NB4 (cell line): ENCODE measurements at places on chromosomes 13 and 19.

DNA sequence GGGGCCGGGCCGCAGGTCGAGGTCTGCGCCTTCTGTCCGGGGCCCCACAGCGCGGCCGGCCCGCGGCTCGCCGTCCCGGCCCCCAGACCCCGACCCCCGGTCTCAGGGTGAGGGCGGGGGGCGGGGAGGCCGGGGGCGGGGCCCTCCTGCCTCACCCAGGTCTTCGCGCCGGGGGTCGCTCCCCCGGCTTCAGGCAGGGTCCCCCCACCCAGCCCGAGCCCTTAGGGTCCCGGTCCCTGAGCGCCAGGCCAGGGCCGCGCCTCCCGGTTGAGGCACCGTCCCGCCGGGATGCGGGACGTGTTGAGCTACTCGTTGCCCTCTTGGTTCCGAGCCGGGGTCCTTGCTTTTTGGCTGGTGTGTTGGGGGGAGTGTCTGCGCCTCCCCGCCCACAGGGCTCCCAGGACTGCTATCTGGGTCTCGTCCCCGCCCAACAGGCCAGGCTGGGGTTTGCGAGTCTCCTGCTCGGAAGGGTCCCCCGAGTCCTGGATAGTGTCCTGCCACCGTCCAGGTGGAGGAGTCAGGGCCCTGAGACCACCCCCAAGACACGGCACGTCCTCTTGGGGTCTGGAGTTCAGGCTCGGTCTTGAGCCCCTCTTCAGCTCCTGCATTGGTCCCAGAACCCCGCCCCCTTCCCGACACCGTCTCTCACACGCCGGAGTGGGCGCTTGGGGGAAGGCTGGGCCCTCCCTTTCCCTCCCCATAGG is 452 bp downstream of the PIAS4 start:
- DNase-seq, result no peak

DNA sequence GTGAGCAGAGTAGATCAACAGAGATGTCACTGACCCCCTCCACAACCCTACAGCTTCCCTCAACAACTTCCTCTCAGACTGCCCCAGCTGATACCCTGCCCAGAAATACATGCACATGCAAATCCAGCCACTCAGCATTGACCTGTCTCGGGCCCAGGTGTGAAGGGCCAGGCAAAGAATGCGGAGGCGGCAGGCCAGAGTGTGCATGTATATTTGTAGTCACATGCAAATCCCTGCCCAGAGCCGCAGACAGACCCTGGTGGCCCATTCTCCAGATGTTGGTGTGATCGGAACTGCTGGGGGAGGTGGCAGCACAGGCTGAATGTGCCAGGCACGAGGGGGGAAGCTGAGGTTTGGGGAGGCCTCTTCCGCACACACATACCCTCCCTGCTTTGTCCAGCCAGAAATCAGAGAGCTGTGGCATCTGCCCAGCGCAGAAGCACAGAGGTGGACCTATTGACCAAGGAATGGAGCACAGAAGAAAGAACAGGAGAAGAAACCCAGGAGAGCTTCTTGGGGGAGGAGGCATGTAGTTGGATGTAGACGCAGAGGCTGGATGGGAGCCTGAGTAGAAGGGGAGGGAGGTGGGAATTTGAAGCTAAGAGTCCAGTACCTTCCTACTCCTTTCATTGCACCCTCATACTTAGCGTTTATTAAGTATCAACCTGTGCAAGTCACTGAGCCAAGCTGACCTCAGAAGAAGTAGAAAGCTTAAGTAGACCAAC is 14.4 kb downstream of the MEF2B start:
- DNase-seq, result no peak

GRCh38 chr19:55418185-55418584 is 10.6 kb upstream of the UBE2S start:
- DNase-seq, result peak; percentile 72

DNA sequence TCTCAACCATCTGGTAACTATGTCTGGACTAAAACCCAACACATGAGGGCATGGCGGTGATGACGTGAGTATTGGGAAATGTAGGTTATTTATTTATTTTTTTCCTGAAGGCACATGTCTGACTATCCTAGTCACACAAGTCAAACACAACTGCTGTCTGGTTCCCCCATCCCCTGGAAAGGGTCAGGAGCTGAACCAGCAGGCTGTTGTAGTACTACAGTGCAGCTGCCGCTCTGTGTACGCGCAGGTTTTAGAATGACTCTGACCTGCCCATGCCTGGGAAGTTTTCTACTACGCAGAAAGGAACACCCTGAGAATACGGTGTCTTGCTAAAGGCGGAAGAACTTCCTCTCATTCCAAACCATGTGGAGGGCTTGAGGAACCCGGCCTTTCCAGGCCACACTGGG is 1.2 kb downstream of the SLC7A1 start:
- no peak for DNase-seq

DNA sequence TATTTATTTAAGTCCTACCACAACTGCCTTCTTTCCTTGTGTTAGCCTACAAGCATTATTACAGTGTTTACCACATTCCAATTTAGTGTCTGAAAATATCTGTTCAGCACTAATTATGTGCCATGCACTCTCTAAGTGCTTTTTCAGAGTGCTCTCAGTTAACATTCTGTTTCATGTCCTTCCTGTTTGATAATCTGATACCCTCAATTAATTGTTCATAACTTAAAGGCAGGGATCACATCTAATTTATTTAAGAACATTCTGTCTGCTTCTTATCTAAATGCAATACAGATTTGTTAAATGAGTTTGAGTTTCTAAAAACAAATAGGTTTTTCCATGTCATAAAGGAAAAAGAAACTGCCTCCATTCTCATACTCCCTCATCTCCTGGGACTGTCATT is 649.6 kb upstream of the ATXN8OS start:
- DNase-seq, result no peak

DNA sequence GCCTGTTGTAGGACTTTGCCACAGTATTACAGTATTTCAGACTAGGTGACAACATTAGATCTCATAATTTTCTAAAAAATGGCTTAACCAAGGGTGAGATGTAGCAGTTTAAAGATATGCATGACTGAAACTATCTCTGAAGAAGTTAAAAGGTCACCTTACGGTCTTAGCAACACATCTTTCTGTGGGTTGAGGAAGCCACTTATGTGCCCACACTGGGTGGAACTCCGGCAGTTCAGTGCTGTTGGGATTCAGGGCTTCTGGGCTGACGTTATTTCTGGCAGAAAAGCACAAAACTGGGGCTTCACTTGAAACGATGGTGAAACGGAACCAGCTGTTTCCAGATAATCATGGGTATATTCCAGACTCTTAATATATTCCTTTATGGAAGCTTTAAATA is 697.3 kb downstream of the PCDH9 start:
- no peak for DNase-seq

DNA sequence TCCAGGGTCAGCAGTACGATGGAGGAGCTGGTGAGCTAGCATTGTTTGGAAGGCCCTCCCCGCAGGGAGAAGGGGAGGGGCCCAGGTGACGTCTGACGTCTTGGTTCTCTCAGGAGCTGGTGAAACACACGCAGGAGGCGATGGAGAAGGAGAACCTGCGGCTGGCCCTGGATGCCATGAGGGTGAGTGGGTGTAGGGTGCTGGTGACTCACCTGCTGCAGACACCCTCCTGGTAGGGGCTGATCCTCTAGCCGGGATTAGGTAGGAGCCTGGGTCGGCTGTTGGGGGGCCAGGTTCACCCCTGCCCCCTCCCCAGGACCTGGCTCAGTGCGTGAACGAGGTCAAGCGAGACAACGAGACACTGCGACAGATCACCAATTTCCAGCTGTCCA is 55.8 kb downstream of the VAV1 start:
- no peak for DNase-seq

GRCh38 chr13:109626386-109627171 is 159.8 kb downstream of the IRS2 start:
- DNase-seq, result no peak

GRCh38 chr13:105997581-105998550 is 537.6 kb downstream of the EFNB2 start:
- no peak for DNase-seq

GRCh38 chr13:112716841-112717520 is 27.1 kb downstream of the ATP11A start:
- no peak for DNase-seq

- no peak for DNase-seq
These were observed 4.7 kb upstream of the ZNF813 start for GRCh38 chr19:53462861-53463260.

- DNase-seq, result no peak
These were observed 8.8 kb downstream of the ATP4B start for GRCh38 chr13:113649212-113649611.

DNA sequence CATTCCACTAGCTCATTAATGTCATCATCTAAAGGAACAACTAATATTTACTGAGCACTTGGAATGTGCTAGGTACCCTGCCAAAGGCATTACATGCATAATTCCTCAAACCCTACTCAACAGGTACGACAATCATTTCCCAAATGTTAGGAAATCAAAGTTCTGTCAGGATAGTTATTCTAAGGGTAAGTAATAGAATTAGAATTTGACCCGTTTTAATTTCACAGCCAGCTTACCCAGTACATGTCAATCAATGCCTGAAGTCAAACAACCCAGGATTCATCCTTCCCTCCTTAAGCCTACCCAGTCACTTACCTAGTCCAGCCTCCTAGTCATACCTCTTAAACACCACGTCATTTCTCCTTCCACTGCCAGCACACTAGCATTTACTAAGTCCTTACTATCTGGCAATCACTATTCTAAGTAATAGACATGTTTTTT is 2.4 kb downstream of the LNX2 start:
- DNase-seq, result no peak

GRCh38 chr13:28505543-28506135 is 10.7 kb upstream of the FLT1 start:
- DNase-seq, result peak; percentile 72

DNA sequence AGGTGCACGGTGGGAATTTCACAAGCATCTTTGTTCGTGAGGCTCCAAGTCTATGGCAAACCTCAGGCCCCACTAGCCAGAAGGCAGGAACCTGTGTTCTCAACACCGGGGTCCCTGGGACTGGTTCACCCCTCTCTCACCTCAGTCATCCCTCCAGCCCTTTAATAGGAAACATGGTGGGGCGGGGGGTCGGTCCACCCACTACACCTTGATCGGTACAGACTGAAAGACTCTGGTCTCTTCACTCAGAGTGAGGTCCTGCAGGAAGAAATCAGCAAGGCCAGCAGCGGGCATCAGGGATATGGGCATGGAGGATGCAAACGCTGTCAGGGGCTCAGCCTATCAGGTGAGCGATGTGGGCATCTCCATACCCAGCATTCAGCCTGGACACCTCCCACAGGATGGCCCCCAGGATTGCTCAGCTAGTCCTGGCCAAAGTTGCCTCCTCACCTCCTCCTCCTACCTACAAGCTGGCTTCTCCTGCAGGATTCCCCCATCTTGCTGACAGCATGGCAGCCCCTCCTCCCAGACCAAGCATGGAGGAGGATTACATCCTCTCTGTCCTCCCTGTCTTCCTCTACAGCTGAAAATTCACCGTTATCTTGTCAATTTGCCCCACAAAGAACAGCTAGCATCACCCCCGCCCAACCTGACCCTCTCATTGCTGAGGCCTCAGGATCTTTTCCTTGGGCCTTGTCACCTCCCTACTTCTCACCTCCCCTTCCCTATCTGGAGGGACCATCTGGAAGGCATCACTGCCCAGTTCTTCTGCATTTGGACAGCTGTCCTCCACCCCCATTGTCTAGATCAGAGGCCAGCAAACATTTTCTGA is 37.3 kb upstream of the CD33 start:
- DNase-seq, result no peak

DNA sequence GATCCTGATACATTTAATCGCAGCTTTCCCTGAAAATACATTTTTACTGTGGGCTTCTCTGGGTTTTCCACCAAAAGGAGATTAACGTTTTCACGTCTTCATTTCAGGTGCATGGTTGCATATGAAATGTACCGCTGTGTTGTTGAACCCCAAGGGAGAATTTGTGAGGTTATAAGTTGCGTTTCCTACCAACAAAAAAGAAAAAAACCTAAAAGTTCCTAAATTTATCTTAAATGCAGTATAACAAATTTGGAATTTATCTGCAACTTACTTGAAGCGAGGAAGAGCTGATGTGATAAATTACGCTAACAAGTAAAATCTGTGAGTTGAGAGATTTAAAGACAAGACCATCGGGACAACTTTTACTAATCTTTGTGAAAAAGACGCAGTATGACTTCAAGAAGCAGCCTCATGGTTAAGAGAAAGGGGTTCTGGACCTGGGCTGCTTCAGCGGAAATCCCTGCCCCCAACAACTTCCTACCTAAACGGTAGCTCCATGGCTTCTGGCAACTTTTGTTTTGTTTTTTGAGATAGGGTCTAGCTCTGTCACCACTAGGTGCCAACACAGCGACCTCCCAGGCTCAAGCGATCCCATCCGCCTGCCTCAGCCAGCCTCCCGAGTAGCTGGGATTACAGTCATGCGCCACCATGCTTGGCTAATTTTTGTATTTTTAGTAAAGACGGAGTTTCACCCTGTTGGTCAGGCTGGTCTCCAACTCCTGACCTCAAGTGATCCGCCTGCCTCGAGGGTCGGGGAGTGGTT is 958 bp upstream of the OBI1 start:
- DNase-seq, result no peak

DNA sequence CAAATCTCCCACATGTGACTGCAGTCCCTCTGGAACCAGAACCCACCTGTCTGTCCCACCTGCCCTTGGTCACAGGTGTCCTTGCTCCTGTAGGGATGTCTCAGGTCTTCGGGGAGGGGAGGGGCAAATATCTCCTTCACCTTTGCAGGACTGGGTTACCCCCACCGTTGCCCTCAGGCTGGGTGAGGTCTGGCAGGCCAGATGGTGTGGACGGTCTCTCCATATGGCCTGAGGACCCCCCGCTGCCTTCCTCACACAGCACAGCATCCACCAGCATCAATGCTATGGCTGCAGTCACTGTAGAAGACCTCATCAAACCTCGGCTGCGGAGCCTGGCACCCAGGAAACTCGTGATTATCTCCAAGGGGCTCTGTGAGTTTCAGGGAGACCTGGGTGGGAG is 10.0 kb downstream of the SLC5A5 start:
- DNase-seq, result no peak

GRCh38 chr19:18280247-18281081 is 958 bp downstream of the JUND start:
- peak; percentile 79 for DNase-seq

DNA sequence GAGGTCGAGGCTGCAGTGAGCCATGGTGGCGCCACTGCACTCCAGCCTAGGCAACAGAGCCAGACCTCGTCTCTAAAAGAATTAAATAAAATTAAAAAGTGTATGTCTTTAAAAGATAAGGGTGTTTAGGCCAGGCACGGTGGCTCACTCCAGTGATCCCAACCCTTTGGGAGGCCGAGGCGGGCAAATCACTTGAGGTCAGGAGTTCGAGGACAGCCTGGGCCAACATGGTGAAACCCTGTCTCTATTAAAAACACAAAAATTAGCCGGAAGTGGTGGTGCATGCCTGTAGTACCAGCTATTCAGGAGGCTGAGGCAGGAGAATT is 7.5 kb upstream of the SDHAF1 start:
- no peak for DNase-seq

- no peak for DNase-seq
These were observed 383.7 kb downstream of the HS6ST3 start for GRCh38 chr13:96473526-96474180.
